ENCODE measurements at places on chromosomes 5 and 9. TPM values are rescaled to one million over a fixed set of nuclear protein-coding genes. Genes with fewer than 3 reads are reported as not detected.

Gene TEX48
- not detected for total RNA-seq

Gene PRRC1
- total RNA-seq: 48.1 TPM

Gene SLC44A1
- total RNA-seq: 10.2 TPM

Gene PCDHGA11
- 0.06 TPM for total RNA-seq

Gene IRX2
- total RNA-seq: 0.13 TPM

Gene PHF24
- total RNA-seq: not detected

Gene FOXD4L5
- total RNA-seq: 0.51 TPM

Gene BTNL3
- not detected for total RNA-seq

Gene SLC6A3
- not detected for total RNA-seq

Gene GABRA1
- not detected for total RNA-seq

Gene FBN2
- total RNA-seq: not detected

Gene GRAMD2B
- total RNA-seq: 6.0 TPM

Gene ST6GALNAC4
- 35.1 TPM for total RNA-seq

Gene TMEM252
- not detected for total RNA-seq

Gene WNK2
- 0.95 TPM for total RNA-seq

Gene ECSCR
- total RNA-seq: not detected

Gene TAF11L6
- not detected for total RNA-seq

Gene FAM81B
- not detected for total RNA-seq

Gene AQP3
- 130 TPM for total RNA-seq

Gene OTULINL
- 30.0 TPM for total RNA-seq

Gene C5
- 1.5 TPM for total RNA-seq

Gene PROB1
- total RNA-seq: 1.7 TPM

Gene SPATA31C1
- not detected for total RNA-seq

Gene PRUNE2
- 0.20 TPM for total RNA-seq

Gene TRPM6
- total RNA-seq: not detected

Gene PTPN3
- total RNA-seq: 0.05 TPM

Gene ARHGEF39
- 0.57 TPM for total RNA-seq

Gene CDH9
- total RNA-seq: not detected

Gene PCDHGB1
- total RNA-seq: 0.19 TPM

Gene PCDHAC2
- total RNA-seq: not detected

Gene TRIM7
- total RNA-seq: 2.2 TPM

Gene HTR1A
- total RNA-seq: not detected

Gene GNA14
- total RNA-seq: not detected

Gene DOCK8
- total RNA-seq: 173 TPM

Gene ASPN
- not detected for total RNA-seq

Gene PLPP7
- total RNA-seq: 0.13 TPM

Gene CDKN2A
- 9.3 TPM for total RNA-seq

Gene SLCO4C1
- 0.43 TPM for total RNA-seq

Gene FBXO10
- total RNA-seq: 4.8 TPM

Gene SHISAL2B
- not detected for total RNA-seq

Data from T-cell (primary cell).